Naive B cell (primary cell): ENCODE measurements at places on chromosomes 16 and 17. TPM values are rescaled to one million over a fixed set of nuclear protein-coding genes. Genes with fewer than 3 reads are reported as not detected.

The DNAH17 gene
- polyA plus RNA-seq, result 0.13 TPM

The MYH1 gene
- polyA plus RNA-seq, result not detected

The ZFP3 gene
- polyA plus RNA-seq, result 1.7 TPM

The PIRT gene
- polyA plus RNA-seq, result not detected

The SYNGR2 gene
- 490 TPM for polyA plus RNA-seq

The HOXB9 gene
- not detected for polyA plus RNA-seq

The INTS2 gene
- polyA plus RNA-seq, result 3.5 TPM

The STAT5A gene
- polyA plus RNA-seq, result 47.5 TPM

The RND2 gene
- polyA plus RNA-seq, result 0.23 TPM

The HSPB9 gene
- not detected for polyA plus RNA-seq
